ENCODE measurements at places on chromosomes 12 and 14. TPM values are rescaled to one million over a fixed set of nuclear protein-coding genes. Genes with fewer than 3 reads are reported as not detected.

Gene PTCSC3
- total RNA-seq, result not detected

Gene AACS
- 7.9 TPM for total RNA-seq

Gene RERGL
- total RNA-seq, result not detected

Gene OR2AP1
- total RNA-seq, result 0.30 TPM

Gene PPP4R4
- 2.6 TPM for total RNA-seq

Gene CRADD
- total RNA-seq, result 14.4 TPM
